ENCODE measurements at places on chromosomes 4 and X.

DNA sequence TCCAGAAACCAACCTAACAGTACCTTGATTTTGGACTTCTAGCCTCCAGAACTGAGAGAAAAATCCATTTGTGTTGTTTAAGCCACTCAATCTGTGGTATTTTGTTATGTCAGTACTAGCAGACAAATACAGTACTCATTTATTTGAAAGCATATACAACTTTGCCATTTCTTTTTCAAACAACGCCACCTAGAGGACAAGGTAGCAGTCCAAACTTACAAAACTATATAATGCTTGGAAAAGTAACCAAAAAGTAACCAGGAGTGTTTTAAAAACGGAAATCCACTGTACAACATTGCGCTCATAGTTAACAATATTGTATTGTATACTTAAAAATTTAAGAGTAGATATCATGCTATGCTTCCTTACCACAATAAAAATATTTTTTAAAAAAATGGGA is 37.0 kb upstream of the FGF13 start:
- DNase-seq, result no peak

DNA sequence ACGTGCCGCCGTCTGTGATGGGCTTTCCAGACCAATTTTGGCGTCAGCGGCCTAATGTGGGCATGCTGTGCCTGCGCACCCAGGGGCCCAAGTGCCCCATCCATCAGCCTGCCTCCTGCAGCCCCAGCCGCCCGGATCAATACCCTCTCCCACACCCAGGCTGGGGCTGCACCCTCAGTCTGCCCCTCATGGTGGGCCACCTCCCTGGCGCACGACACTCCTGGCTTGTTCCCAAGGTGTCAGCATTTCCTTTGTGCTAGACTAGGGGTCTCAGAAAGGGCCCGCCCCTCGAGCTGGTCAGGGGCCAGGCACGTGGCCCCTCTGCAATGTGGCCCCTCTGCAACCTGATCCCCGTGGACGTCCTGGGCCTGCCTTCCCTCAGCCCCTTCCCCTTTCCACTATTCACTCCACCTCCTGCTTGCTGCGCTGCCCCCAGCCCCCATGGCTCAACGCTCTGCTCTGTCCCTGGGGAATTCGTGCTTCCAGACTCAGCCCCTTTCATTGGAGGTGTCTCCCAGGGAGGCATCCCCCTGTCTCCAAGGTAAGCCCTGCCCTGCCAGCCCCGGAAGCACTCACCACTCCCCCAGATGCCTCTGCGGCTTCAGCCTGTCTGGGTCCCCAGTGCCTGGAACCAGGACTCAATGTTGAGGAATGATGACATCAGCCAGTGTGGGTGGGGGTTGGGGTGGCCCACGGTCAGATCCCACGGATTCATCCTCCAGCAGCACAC is 130.8 kb downstream of the HMX1 start:
- no peak for DNase-seq

- no peak for DNase-seq
These were observed 73.3 kb downstream of the RBM46 start for GRCh38 chr4:154854362-154854761.

DNA sequence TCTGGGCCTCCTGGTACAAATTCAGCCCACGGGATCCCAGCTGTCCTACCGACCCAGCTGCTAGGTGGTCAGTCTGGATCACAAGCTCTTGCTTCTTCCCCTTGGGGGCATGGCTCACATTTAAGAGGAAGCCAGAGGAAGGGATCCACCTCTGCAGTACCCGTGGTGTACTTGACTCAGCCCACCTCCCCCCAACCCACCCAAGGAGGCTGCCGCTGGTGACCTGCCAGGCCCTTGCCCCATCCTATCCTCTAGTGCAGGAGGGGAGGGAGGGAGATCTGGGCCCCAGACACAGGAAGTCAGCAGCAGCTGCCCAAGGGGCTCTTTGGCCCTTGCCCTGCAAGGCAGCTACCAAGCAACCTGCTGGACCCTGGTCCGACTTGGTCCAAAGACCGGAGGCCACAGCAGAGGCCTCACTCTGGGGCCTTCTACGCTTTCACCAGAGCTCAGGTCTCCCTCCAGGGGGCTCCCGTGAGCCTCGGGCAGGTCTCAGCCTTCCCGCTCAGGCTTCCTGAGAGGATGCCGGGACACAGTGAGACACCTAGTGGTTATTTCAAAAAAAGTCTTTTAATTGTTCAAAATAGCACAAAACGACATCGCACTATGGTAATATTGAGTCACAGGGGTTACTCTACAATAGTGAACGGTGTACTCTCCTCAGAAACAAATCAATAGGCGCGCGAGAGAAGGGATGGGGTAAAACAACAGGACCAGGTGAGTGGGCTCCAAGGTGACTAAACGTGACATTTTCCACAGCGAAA is 2.7 kb upstream of the RENBP start:
- DNase-seq, result peak; percentile 79

DNA sequence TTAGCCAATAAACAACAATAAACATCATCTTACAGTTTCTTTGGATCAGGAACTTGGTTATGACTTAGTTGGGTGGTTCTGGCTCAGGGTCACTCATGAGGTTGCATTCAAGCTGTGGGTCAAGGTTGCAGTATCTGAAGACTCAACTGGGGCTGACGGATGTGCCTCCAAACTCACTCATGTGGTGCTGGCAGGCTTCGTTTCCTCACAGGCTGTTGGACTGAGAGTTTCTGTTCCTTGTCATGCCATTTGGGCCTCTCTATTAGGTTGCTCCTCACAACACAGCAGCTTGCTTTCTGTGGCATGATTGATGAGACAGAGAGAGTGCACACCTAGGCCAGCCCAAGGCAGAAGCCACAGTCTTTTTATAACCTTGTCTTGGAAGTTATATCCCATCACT is 20.7 kb downstream of the FRMPD3 start:
- no peak for DNase-seq

- DNase-seq, result no peak
These were observed 20.7 kb downstream of the AFAP1 start for GRCh38 chr4:7918981-7919380.
